RKO (cell line): ENCODE measurements at places on chromosomes 1 and 21.
A peak's percentile ranks its signal among the peaks of the same experiment; 100 is the strongest.

- DNase-seq = peak; percentile 72
Measured at GRCh38 chr1:93437976-93438605, 9.8 kb upstream of the FNBP1L start.

- DNase-seq = no peak
Measured at GRCh38 chr1:161083748-161084596, 5.4 kb downstream of the NECTIN4 start.

- no peak for DNase-seq
Measured at GRCh38 chr1:58440696-58441095, 105.8 kb downstream of the OMA1 start.

GRCh38 chr1:6033986-6034749, 11.5 kb upstream of the KCNAB2 start:
- DNase-seq = no peak

DNA sequence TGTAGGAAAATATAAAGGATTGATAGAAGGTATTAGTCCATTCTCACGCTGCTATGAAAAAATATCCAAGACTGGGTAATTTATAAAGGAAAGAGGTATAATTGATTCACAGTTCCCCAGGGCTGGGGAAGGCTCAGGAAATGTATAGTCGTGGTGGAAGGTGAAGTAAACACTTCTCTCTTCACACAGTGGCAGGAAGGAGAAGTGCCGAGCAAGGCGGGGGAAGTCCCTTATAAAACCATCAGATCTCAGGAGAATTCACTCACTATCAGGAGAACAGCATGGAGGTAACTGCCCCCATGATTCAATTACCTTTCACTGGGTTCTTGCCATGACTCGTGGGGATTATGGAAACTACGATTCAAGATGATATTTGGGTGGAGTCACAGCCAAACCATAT, 1806.0 kb downstream of the MRPL39 start:
- no peak for DNase-seq

DNA sequence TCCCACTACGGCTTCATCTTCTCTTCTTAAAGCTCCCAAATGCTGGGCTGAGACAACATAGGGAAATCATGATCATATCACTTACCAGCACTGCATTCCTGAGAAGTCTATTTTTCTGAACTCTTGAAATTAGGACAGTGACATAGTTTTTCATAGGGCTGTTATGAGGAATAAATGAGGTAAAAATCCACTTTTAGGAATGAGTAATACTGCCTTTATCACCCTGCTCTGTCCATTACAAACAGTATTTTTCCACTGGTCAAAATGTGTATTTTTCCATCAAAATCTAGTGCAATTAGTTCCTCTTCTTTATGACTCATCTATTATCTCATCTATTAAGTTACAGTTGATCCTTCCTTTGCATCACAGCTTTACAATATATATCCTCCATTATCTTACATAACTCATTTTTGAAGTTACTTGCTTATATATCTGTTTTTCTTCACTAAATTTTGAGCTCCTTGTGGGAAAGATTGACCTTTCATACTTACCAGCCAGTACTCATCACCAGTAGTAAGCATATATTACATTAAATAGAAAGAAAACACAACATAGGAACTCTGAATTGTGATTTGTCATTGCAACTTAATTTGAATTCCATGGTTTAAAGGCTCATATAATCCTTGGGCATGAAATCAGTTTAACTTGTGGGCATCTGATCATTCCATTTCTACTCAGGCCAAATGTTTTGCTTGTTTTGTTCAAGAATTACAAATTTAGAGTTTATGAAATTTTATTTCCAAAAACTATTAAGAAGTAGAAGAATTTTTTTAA, 37.1 kb downstream of the PRRX1 start:
- DNase-seq = no peak

DNA sequence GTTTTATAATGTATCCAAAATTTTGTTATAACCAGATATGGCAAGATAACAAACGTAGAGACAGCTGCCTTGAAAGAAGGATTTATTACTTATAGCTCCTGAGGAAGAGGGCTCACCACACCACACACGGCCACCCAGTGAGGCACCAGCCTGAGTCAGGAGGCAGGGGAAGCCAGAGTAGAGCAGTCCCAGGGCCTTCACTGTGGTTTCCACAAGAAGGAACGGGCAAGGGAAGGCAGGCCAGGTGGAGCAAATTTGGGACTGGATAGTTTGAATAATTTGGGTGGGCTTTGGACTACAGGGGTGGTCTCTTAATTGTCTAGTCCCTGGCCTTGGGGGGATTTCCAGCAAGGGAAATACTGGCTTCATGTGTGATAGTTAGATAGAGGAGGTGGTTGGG, 72.5 kb downstream of the RRAGC start:
- DNase-seq = no peak

DNA sequence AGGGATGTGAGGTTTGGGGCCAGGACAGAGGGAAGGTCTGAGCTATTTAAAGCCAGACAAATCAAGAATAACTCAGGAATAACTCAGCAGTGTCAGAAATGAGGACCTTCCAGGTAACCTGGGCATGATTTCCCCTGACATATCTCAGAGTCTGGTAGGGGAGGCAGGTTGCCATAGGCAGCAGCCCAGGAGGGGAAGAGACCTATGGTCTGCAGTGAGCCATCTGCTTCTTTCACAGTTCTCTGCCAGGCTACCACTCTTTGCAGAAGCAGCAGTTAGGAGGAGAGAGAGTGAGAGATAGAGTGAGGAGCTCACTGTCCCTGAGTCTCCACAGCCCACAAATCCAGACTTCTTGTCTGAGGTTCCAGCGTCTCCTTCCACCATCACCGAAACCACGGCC, 6.3 kb upstream of the VSIG8 start:
- no peak for DNase-seq

DNA sequence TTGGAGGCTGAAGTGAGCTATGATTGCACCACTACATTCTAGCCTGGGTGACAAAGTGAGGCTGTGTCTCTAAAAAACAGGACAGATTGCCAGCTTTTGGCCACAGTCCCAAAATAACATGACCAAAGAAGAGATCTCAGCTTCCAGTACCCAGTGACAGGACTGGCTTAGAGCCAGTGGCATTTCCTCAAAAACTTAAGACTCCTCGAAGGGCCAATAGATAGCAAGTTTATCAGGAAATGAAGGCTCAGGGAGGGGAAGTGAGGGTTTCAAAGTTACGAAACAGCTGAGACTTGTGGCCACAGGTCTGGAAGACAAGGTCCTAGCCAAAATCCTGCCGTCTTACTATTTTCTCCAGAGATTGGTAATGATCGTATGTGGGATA, 6.3 kb upstream of the TMEM39B start:
- peak; percentile 38 for DNase-seq

- no peak for DNase-seq
Measured at GRCh38 chr21:14900611-14901010, 164.2 kb downstream of the NRIP1 start.

DNA sequence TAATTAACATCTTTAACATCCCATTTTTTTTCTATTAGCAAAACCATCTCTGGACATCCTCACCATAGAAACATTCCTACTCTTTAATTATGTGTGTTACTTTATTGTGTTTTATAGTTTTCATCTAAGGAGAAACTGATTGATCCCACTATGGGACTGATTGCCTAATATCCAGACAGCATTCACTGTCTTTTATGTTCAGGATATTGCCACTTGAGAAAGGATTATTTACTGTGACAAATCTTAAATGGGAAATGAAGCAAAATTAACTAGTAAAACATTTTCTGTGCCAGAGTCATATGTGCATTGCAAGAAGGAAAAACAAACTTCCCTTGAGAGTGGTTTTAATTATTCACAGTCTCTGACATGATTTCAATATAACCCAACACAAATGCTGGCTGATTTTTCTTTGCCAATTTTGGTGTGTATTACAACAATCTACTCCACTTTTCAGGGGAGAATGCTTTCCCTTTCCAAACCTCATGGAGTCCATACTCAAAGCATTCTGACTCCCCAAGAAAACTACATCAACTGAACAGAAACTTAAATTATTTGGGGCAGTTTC, 15.8 kb upstream of the RGS13 start:
- no peak for DNase-seq

DNA sequence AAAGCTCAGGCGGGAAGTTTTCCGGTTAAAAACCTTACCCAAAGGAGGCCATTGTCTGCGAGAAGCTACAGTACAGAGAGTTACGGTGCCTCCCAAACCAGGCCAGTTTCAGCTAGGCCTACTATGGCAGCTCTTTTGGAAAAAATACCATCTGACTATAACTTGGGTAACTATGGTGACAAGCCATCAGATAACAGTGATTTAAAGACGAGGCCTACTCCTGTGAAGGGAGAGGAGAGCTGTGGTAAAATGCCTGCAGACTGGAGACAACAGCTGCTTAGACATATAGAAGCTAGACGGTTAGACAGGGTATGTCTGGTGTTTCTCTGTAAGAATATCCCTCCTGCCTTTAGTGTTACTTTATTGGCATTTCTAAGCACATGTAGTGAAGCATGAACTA, 165.9 kb downstream of the LRRC40 start:
- DNase-seq = no peak

- peak; percentile 30 for DNase-seq
Measured at GRCh38 chr1:226656601-226657277, 82.3 kb downstream of the ITPKB start.

DNA sequence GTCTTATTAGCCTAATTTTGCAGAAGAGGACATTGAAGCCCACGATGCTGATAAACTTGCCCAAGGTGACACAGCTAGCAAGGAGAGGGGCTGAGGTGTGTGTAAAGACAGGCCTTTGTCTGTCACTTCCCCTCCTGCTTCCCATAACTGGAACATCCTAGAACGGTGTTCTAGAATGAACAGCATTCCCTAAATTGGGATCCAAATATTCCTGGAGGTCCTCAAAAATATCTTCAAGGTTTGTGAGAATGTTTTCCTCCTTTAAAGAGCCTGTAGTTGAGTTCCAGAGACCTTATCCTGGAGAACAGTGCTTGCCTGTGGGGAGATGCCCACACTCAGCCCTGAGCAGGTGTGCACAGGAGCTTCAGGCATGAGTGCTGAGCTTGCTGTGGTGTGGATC, 41.5 kb upstream of the SAMD13 start:
- no peak for DNase-seq

GRCh38 chr1:111768023-111768422, 12.3 kb downstream of the DDX20 start:
- DNase-seq = no peak

GRCh38 chr21:35517865-35518264, 468.8 kb upstream of the RUNX1 start:
- DNase-seq = no peak

- DNase-seq = no peak
Measured at GRCh38 chr1:230291731-230292620, 134.2 kb downstream of the PGBD5 start.

GRCh38 chr1:171841050-171841910, at the start of gene DNM3:
TSS of gene DNM3 (plus strand) at chr1:171841498. CDS start at chr1:171841657, 159 bp downstream.
- no peak for DNase-seq

DNA sequence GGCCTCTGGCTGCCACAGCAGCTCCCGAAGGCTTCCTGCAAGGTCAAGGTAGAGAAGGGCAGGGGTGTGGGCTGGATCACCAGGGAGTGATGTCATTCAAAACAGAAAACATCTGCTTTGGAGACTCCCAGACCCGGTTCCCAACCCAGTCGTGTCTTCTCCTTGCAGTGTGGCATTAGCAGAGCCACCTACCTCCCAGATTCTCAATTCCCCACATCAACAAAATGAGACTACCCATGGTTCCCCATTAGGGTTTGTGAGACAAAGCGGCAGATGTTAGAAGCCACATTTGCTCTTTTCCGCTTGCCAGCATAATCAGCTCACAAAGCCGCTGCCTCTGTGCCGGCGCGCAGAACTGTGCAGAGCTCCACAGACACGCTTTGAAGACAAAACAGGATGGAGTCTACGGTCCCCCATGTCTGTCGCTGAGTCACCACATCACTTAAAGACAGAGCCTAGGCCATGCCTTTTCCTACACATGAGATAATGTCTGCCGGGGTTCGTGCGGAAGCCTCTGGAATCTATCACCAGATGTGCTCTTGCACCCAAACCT, 12.5 kb downstream of the KIF17 start:
- no peak for DNase-seq

GRCh38 chr1:19680644-19681043, 16.0 kb downstream of the HTR6 start:
- DNase-seq = no peak
